ENCODE measurements at places on chromosomes 1 and 21.

GRCh38 chr1:156794506-156795373 lies 21.9 kb downstream of the SH2D2A start:
- no peak for DNase-seq

GRCh38 chr1:191912517-191912916 lies 245.7 kb upstream of the RGS18 start:
- no peak for DNase-seq

- DNase-seq: no peak
Measured at GRCh38 chr1:230745071-230745470, 2.1 kb upstream of the CAPN9 start.

GRCh38 chr1:66502086-66502485 lies 31.9 kb upstream of the SGIP1 start:
- no peak for DNase-seq

Data from activated gamma-delta T cell treated with Interleukin-2 at 50 U/mL for 16 hours (primary cell).